B cell (primary cell): ENCODE measurements at places on chromosomes 16 and 17.

DNA sequence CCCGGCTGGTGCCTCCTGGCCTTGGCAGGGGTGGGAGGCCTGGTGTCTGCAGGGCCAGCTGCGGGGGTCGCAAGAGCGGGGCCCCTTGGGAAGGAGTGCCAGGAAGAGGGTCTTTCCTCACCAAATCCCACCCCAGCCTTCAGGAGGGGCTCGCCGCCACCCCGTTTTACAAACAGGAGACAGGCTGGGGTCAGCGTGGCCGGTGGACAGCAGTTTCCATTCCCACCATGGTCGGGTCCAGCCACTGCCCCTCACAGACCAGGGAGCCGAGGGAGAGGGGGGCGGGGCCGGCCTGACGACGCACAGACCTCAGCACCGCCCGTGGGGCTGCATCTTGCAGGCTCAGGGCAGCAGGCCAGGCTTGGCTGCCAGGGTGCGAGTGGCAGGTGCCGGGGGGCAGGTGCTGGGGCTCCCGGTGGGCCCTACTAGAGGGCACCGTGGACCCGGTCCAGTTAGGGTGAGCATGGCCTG, 7.6 kb downstream of the CBFA2T3 start:
- peak; percentile 49 for DNase-seq

DNA sequence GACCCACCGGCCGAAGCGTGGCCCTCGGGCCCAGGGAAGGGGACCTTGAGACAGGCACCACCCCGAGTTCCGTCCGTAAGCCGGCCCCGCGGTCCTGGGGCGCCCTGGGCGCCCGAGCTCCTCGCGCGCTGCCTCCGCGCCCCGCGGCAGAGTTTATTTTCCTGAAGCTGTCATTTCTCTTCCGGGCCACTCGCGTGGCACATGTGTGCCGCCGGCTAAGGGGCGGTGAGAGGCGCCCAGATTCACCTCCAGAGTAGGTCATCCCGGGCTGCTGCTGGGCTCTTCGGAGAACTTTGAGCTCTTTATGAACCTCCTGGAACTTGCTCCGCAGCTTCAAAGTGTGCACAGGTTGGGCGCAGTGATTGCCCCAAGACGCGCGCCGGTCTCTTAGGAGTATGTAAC, 489 bp downstream of the ZC3H18 start:
- no peak for DNase-seq

GRCh38 chr17:32759476-32759875, 117.4 kb downstream of the MYO1D start:
- no peak for DNase-seq

DNA sequence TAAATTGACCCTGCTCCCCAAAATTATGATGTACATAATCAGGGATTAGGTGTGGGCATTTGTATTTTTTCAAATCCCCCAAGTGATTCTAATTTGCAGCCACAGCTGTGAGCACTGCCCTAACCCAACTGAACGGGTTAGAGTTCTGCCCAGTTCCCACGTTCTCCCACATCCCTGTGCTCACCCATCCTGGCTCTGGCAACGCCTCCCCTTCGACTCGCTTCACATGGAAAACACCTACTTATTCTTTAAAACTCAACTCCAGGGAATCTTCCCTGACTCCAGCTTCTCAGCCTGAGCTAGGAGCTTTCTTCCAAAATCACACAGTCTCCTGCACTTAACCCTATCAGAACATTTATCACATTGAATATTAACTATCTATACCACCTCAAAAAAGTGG, 17.6 kb upstream of the C16orf82 start:
- no peak for DNase-seq

DNA sequence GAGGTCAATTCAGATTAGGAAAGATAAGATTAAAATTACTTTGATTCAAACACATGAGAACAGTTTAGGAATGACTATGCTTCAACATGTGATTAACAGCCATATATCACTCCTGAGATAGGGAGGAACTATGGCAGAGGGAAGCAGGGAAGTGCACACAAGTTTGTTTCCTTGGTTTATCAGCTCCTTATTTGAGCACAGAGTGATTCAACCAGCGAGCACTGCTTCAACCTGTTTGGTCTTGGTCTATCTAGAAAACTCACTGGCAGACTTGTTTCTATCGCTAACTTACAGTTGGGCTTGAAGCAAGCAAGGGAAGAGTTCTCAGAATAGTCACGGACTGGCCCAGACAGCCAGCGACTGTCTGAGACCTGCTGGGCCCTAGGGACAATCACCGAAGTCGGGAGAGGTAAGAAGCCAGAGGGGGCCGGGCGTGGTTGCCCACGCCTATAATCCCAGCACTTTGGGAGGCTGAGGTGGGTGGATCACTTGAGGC, 23.5 kb downstream of the TUBG1 start:
- DNase-seq, result no peak
